CD4-positive, alpha-beta T cell (primary cell): ENCODE measurements at places on chromosomes 2 and 18. TPM values are rescaled to one million over a fixed set of nuclear protein-coding genes. Genes with fewer than 3 reads are reported as not detected.

ADD2 gene
- total RNA-seq: 6.4 TPM

- no peak for DNase-seq
These were observed 39.4 kb upstream of the ZNF804A start for GRCh38 chr2:184558713-184559464.

DNA sequence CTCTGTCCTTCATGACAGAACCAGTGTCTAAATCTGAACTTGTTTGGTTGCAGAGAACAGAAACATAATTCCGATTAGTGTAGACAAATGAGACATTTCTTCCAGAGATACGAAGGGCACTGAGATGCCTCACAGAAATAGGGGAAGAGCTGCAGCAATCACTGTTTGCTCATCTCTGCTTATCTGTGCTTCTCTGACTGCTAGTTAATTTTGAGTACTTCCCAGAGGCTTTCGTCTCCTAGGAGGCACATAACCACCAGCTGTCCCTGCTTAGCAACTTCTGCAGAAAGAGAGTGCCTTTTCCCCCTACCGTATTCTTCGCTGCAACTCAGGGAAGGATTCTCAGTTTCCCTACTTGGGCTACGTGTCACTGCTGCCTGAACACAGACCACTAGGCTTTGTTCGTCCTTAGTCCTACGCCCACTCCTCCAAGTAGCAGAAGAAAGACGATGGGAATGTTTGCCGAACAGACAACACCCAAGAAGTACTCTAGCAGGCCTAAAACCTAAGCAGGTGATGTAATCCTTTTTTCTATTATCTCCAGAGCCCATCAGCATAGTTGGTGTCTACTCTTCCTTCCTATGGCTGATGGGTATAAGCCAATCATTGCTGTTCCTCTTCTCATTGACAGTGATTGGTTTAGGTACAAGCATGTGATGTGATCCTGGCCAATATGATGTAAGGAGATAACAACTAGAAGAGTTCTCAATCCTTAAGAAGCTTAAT lies 63.6 kb downstream of the TNP1 start:
- DNase-seq: no peak

- no peak for DNase-seq
These were observed 36.4 kb downstream of the MAP2 start for GRCh38 chr2:209460151-209460761.

DNA sequence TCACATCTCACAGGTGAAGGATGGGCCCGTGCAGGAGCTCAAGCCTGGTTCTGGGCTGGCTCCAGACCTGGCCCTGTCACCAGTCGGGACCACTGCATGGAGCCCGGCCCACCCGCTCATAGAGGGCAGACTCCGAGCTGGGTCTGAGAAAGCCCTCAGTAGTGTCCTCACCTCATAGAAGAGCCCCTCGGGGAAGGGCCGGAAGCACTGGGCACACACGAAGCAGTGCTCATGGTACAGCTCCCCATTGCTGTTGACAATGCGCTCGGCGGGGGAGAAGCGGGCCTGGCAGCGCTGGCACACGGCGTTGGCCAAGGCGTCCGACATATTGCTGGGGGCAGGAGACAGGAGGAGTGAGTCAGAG lies 11.3 kb downstream of the GPR17 start:
- DNase-seq: no peak

LRP1B gene
- total RNA-seq: not detected

DNA sequence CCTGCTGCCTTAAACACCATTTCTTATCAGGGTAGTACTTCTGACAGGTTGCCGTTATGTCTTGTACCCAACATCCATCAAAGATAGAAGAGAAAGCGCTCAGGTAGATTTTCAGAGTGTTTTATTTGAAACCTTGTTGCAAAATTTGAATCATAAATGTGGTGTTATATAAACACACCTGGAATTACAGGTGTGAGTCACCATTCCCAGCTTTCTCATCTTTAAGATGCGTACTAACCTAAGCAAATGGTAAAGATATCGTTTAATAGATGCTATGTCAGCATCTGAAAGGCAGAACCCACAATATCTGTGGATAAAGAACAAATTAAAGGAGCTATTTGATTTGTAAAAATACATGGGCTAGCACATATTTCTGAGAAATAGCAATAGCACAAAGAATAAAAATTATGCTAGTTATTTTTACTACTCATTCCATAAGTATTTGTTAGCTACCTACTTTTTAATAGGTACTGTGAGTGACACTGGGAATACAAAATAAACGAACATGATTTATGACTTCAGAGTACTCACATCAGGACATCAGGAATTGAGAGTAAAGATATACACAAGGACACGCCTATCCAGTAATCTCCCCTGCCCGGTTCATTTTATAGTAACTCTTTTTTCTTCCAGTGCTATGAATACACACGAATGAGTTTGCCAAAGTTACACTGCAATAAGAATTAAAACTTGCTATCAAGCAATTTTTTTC lies 193.8 kb downstream of the RBM43 start:
- no peak for DNase-seq

DNA sequence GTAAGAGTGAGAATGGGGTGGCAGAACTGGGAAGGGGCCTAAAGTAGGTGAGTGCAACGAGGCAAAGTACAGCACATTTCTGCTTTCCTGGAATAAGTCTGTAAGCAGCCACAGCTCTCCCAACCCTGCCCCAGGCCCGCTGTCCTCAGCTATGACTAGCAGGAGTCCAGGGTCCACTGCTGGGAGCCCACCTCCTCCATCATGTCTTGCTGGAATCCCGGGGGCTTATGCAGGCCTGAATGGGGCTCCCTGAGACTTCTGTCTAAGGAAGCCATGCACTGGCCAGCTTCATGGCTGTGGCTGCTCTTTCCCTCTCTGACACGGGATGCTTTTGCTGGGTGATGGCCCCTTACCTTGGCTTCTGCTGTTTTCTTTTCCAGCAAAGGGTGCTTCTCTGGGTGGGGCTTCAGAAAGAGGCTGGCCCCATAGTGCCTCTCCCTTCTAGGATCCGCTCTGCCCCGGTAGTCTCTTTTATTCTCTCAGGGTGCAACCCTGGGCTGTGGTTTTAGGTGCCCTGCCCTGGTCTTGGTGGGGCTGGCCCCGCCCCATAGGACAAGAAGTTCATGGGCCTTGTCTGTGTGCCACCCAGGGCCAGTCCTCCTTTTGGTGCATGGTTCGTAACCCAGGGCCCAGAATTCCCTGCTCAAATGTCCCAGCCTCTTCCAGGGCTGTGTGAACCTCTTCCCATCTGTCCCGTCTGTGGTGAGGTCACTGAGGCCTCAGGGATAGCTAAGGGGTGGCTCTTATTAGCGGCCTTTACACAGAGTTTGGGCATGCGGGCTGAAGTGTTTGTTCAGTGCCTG lies 33.8 kb upstream of the POLE4 start:
- no peak for DNase-seq

DNA sequence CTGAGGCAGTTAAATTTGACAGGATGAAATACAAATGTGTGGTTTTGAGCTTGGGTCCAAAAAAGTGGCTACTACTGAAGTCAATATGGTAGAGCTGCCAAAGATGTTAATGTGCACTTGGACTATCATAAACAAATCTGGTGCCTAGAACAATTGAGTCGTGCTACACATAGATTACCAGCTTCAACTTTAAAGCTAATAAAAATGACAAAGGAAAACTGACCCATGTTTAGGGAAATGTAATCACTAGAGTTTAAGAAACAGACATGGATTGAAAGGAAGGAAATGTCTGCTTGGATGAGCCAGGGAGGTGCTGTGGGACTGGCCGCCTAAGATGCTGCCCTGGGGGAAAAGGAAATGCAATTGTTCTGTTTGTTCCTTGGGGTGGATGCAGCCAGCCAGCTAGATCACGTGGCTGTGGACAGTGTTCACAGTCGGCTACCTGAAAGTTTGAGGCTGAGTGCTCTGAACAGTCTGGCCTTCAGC lies 36.6 kb downstream of the CYB5A start:
- DNase-seq: no peak

DNA sequence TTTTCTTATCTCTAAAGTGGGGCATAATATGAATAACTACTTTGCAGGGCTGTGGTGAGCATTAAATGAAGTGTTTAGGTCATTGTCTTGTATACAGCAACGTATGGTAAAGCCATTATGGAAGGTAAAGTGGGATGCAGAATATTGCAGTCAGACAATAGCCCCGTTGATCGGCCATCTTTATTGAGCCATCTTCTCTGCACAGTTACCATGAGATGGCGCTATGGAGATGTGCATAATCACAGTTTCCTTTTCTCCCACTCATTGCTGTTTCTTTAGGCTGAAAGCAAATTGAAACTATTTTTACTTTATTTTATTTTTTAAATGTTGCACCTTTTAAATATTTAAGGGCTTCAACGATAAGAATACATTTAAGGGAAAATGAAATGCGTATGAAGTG lies 108.9 kb downstream of the THSD7B start:
- no peak for DNase-seq

DNA sequence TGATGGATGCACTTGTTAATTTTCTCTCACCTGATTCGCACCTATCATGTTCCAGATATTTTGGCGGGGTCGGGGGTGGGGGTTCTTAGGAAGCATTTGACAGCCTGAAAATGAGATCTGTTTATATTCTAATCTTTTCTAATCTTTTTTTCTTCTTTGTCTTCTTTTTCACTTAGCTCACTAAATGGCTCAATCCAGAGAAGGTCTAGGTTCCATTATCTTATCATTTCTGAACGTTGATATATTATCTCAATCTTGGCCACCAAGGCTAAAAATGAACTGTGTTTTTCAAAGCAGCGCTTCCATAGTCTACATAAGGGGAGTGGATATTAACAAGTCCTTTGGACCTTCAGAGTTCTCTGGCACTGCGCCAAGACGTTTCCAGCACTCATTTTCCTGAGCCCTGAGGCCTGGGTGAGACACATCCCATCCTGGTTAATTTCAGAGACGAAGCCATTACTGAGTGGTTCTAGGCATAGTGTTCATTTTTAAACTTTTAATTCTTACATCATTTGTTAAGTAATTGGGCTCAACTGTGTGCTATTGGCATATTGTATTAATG lies 229.0 kb downstream of the SOX11 start:
- no peak for DNase-seq

FOXI3 gene
- total RNA-seq: not detected

- DNase-seq: no peak
These were observed 33.1 kb upstream of the TTC39C start for GRCh38 chr18:23981369-23981980.

- DNase-seq: no peak
These were observed 18.3 kb upstream of the ICOS start for GRCh38 chr2:203918264-203918663.

DSG2 gene
- total RNA-seq: 0.14 TPM

TMEM17 gene
- not detected for total RNA-seq
